ENCODE measurements at places on chromosomes 7 and 10.

DNA sequence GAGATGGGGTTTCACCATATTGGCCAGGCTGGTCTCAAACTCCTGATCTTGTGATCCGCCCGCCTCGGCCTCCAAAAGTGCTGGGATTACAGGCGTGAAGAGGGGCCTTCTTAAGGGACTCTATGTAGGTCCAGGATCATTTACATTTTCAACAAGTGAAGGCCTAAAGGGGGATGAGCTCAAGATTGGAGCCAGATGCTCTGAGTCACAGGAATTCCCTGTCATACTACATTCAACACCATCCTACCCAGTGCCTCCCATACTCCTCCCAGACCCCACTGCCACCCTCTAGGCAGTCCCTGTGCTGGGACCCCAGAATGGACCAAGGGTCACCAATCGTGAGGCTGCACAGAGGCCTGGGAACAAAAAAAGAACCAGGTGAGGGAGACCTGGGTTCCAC lies 29.9 kb downstream of the CYTH3 start:
- no peak for DNase-seq

DNA sequence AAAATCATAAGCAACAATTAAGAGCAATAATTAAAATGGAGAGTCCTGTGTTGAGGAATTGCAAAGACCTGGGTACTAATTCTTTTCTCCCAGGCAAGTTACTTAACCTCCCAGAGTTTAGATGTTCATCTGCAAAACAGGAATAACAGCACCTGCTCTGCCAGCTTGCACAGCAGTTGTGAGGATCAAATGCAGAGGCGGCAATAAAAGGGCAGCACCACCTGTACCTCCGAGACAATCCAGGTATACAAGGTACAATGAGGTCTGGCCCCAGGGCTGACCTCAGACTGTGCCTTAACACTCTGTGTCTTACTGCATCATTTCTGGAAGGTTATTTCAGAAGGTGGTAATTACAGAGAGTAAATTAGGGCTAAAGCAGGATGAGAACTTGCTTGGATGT lies 14.5 kb upstream of the FAM204A start:
- no peak for DNase-seq

DNA sequence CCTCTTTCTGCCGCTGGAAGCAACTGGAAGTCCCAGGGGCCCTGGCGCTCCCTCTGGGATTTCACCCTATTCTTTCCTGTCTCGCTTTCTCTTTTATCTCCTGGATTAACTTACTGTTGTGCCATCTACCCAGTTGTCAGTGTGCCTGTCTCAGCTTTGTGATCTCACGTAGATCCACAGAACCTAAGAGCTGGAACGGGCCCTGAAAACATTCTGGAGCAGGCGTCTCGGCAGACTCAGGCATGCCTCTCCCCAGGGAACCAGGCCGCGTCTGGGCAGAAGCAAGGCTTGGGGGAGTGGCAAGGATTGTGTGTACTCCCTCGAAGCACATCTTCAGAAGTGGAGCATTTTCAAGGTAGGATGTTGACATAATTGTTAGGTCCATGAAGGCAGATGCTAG lies 87.2 kb downstream of the KCNMA1 start:
- no peak for DNase-seq

DNA sequence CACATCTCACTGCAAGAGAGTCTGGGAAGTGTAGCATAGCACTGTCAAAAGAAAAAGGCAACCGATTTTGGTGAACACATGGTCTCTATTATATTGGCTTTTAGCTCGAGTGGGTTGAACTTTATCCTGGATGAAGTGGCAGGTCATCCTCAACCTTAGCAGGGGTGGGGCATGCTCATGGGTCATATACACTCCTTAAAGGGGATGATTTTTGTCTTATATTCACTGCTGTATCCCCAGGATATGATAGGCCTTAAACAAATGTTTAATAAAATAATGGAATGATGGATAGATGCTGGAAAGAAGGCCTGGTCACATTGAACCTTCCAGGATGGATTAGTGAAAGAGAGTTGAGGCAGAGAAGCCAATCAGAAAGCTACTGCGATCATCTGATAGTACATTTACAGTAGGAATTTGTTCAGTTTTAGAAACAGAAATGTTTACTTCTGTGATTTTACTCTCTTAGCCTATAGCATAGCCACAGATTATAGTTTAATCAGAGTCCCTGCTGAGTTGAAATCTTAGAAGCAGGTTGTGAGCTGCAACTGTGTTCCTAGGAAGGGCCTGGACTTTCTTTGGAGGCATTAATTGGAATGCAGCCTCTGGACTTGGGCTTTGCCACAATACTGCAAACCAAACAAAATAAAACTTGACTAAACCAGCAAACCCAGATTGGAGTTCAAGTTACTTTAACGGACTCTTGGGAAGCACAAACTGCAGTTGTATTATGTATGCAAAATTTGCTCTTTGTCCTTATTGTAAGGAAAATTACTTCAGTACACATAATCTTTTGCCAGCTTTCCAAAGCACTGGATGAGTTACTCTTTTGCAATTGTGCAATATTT lies 138.3 kb downstream of the BMPER start:
- DNase-seq = no peak

DNA sequence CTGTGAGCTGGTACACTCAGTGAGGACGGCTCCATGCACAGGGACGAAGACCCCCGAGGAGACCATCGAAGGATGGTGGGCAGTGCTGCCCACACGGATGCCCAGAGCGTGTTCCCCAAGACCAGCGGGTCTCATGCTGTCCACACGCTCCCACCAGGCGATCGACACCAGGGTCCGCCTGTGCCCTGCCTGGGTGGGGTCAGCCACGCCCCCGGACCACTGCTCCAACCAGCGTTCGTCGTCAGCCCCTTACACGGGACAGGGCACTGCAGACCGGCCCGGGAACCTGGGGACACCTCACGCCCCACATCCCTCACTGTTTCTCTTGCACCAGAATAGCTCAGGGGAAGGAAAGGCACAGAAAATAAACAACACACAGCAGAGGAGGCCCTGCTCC lies 223.5 kb downstream of the DNAJB6 start:
- no peak for DNase-seq

DNA sequence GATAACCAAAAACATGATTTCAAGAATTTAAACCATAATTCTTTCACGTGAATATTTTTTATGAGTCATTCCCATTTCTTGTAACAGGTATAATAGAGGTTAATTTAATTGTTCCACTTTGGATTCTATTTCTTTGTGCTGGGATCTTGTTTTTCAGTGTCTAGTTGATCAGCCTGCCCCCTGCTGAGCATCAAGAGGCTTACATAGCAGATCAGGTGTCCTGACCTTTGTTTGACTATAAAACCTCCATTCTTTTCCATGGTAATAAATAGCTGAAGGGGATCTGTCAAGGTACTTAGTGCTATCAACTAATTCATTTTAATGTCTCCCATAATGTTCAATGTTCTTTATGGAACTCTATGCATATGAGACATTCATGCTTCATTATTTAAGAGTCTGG lies 4.9 kb downstream of the COL17A1 start:
- DNase-seq = no peak

DNA sequence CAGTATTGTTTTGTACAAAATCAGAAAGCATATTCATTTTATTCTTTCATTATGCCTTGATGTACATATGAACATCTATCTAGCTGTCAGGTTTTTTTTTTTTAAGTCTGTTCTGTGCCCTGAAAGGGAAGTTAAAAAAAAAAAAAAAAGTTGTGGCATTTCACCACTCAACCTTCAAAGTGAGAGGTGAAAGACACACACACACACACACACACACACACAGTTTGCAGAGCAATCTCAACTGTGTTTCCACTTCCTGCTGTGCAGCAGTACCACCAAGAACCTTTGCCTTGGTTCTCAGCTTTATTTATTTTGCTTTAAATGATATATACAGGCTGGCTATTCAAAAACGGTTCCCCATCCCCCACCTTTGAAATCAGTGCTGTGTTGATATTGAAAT lies 955.6 kb downstream of the GATA3 start:
- no peak for DNase-seq

- no peak for DNase-seq
These were observed 139.4 kb downstream of the KCND2 start for GRCh38 chr7:120412139-120413050.

- DNase-seq = no peak
These were observed 203.4 kb upstream of the BMPER start for GRCh38 chr7:33701927-33702326.

DNA sequence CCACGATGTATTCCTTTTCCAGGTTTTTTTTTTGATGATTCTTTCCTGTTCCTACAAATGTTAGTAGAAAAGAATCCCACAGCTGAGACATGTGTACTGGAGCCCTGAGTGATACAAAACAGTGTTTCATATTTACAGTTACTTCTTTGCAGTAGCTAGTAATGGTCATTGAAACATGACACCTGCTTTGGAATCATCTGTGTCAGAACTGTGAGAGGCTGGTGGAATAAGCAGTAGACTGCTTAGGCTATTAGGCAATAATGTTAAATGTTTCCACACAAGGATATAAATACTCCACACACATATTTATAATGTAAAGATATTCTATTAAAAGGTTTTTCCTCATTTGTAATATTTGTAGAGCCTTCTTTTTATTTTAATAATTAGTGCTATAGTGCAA lies 394.0 kb downstream of the THSD7A start:
- no peak for DNase-seq

Measured in stimulated activated CD4-positive, alpha-beta T cell treated with anti-CD3 and anti-CD28 coated beads, Interleukin-15, amount 100 ng/mL, for 48 hours (primary cell).